Stimulated activated CD4-positive, alpha-beta T cell treated with anti-CD3 and anti-CD28 coated beads, Interleukin-4, amount 100 ng/mL, for 24 hours (primary cell): ENCODE measurements at places on chromosomes 12 and 14.

DNA sequence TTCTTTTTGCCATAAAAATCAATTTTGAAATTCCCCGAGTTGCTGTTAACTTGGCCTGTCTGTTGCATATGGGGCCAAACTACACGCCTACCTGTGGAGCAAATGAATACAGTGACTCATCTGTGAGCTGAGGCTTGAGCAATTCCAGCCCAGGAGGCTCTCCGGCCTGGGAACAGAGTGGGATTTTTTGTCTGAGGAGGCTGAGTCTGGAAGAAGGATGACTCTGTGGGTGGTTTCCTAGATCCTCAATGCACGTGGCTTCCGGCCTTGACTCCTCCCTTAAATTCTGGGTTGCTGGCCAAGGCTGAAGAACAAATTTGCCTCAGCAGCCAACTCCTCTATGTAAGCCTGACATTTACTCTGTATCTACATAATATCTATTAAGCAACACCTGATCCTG lies 124.1 kb downstream of the SSPN start:
- DNase-seq = no peak

GRCh38 chr14:68583548-68584280 lies 209.2 kb downstream of the ZFP36L1 start:
- DNase-seq = no peak

- no peak for DNase-seq
These were observed 54.8 kb downstream of the GOLGA5 start for GRCh38 chr14:92848887-92849286.

- DNase-seq = no peak
These were observed 222.3 kb upstream of the NOS1 start for GRCh38 chr12:117583677-117584225.

GRCh38 chr12:108635201-108635996 lies 1.7 kb upstream of the SELPLG start:
- DNase-seq = peak; percentile 59

GRCh38 chr12:42910656-42911055 lies 321.1 kb upstream of the PRICKLE1 start:
- DNase-seq = no peak

DNA sequence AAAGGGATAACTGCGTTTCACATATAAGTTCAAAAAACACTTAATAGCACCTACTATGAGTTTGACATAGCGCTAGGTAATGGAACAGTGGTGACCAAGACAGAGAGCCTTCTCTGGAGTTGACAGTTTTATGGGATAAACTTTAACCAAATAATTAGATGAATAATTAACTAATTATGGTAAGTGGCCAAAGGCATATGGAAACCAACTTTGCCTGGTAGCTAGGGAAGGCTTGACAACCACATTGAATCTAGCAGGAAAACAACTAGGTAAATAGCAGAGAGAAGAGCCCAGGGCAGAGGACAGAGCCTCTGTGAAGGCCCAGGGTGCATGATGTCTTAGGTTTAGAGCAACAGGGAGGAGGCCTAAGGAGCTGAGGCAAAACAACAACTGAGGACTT lies 52.1 kb downstream of the DUSP16 start:
- no peak for DNase-seq

DNA sequence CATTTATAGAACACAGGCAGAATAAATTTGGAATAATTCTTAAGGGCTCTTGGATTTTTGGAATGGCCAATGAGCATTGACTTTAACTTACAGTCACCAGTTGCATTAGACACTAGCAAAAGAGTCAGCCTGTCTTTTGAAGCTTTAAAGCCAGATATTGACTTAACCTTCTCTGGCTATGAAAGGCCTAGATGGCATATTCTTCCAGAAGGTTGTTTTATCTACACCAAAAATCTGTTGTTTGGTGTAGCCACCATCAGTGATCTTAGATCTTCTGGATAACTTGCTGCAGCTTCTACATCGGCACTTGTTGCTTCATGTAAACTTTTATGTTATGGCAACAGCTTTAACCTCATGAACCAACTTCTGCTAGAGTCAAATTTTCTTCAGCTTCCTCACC lies 10.4 kb downstream of the PCNX1 start:
- DNase-seq = no peak

DNA sequence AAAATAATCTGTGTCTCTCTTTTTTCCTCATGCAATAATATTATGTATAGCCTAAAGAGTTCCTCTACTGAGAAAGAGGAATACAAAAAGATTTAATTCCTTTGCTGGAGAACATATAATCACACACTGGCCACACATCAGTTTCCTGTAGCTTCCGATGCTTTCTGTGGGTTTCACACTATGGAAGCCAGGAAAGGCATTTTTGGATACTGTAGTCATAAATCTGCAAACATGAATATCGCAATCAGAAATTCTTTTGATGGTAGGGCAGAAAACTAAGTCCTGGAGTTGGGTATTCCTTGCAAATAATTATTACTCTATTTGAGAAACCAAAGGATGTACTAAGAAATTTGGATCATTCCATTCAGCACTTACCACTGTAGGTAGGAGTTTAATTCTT lies 260.0 kb downstream of the ACSS3 start:
- DNase-seq = no peak

- no peak for DNase-seq
These were observed 3.4 kb upstream of the FRMD6 start for GRCh38 chr14:51648296-51648695.

DNA sequence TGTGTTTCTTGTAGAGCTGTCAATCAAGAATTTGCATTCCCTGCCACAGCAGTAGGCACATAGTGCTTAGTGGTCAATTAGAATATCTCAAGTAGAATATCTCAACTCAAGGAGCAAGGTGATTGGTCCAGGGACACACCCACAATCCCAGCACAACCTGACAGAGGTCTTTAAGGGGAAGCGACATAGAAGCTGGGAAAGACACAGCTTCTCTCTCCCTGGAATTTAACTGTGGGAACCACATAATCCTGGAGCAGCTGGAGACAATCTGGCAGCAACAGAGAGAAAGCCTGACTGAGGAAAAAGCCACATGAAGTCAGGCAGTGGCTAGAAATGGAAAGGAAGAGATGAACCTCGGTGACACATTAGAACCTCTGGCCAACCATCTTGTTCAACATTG lies 85.7 kb upstream of the LMO3 start:
- DNase-seq = no peak

DNA sequence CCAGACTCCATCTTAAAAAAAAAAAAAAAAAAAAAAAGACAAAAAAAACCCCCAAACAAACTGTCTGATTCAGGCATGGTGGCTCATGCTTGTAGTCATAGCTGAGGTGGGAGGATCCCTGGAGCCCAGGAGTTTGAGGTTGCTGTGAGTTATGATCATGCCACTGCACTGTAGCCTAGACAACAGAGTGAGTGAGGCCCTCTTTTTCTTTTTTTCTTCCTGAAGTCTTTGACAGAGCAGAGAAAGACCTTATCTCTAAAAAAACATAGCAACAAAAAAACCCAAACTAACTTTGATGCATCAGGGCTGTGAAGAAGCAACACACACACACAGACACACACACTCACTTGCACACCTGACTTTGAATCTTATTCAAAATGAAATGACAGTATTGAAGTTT lies 7.7 kb upstream of the AMN1 start:
- peak; percentile 79 for DNase-seq

- no peak for DNase-seq
These were observed 27.2 kb downstream of the PROX2 start for GRCh38 chr14:74848768-74849167.

DNA sequence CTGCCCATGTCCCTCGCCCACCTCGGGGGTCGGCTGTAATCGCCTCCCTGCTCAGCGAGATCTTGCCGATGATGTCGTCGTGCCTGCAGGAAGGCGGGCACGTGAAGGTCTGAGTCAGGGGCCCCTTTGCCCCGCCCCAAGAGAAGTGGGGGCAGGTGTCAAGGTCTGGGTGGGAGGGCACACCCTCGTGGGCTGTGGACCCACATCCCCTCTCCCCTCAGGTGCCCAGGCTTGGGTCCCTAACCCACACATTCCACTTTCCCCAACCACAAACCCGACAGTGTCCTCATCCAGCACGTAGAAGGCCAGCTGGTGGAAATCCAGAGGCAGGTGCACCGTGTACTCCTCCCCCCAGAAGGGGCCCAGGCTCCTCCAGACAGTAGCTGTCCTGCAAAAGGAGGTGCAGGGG lies 7.8 kb downstream of the RASAL1 start:
- DNase-seq = no peak

GRCh38 chr14:54725998-54726397 lies 159.1 kb downstream of the SAMD4A start:
- no peak for DNase-seq

- no peak for DNase-seq
These were observed 12.4 kb downstream of the CABP1 start for GRCh38 chr12:120652656-120653435.

GRCh38 chr12:24111086-24111485 lies 161.6 kb upstream of the SOX5 start:
- DNase-seq = no peak

DNA sequence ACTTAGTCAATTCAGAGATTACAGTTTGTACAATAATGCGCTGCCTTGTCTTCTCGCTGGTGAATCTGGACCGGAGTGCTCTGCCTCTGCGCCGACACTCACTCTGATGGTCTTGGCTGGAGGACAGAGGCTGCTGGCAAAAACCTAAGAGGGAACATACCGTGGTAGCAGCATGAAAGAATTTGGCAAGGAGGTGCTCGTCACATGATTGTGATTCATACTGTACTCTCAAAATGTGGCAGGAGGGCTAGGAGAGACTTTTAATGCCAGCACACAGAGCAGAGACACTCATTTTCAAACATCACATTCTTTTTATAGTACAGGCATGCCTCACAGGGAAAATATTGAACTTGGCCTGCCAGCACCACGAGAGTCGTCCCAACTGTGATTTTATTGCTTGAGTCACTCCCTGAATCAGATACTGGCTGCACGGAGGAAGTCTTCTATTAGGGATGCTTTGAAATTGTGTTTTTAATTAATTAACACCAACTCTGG lies 67.8 kb downstream of the HMGA2 start:
- DNase-seq = no peak

DNA sequence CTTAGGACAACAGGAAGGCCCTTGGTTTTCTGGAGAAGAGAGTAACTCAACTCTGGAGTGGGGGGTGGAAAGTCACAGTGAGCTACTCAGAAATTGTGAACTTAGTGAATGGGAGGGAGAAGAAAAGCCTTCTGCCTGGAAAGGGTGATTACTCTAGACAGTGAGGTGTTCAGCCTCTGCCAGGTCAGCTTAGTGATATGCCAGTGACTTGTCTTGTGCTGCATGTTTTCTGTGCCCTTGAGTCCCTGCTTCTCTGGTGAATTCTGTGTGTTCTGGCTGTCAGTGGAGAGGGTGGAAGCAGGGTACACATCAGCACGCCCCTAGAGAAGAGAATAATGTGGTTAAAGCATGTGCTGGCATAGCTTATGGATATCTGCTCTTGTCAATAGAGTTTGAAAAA lies 13.4 kb downstream of the ATP23 start:
- no peak for DNase-seq

DNA sequence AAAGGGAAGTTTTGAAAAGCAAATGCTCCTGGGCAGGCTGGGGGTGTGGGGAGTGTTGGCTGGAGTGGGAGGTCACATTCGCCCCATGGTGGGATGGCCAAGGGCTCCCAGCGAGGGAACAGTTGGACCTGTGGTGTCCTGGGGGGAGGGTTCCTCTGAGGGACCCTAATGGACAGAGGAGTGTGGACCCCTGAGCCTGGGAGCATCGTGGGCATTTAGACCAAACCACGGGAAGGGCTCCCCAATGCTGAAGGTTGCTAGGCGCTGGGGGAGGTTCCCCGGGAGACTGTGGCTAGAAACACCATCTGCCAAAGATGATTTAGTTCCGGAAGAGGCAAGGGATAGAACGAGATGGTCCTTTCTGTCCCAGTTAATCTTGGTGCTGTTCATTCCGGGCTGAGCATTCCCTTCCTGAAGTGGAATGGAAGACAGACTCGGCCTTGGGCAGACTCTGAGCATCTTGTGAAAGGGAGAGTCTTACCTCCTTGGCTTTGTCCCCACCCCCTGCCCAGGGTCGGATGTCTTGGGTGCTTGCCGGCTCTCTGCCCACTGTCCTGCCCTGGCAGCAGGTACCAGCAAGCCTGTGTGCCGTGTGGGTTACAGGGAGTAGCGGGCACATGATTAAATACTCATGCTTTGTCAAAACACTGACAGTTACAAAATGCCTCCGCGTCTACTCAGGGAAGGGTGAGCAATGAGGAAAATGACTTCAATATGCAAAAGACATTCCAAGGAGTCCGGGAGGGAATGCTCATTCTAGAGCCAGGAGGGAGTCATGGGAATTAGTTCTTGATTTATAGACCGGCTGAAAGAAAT lies 215.9 kb downstream of the CACNA1C start:
- no peak for DNase-seq

DNA sequence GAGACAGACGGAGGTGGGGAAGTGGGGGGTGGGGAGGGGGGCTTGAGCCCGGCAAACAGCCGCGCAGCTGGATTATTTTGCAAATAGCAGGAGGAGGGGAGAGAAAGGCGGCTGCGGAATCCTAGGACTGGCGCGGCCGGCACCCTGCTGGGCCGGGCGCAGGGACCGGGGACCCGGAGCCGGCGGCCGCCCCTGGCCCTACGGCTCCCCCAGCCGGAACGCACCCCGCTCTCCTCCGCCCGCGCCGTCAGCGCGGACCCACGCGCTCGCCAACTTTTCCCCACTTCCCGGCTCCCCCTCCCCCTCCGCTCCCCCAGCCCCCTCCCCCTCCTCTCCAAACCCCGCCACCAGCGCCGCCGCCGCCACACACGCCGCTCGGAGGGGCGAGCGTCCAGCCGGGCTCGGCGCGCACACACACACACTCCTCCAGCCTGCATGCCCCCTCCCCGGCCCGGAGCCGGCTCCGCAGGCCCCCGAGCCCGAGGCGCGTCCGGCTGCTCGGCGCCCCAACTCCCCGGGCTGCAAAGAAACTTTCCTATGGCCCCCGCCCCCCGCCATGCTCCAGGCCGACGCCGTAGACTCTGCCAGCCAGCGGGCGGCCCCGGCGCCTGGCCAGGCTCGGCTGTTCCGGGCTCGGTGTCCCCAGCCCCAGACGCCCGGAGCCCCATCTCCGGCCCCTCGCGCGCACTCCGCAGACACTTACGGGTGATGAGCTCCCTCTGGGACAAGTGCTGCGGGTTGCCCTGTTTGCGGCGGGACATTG lies 1.4 kb downstream of the BCL11B start:
- DNase-seq = no peak

DNA sequence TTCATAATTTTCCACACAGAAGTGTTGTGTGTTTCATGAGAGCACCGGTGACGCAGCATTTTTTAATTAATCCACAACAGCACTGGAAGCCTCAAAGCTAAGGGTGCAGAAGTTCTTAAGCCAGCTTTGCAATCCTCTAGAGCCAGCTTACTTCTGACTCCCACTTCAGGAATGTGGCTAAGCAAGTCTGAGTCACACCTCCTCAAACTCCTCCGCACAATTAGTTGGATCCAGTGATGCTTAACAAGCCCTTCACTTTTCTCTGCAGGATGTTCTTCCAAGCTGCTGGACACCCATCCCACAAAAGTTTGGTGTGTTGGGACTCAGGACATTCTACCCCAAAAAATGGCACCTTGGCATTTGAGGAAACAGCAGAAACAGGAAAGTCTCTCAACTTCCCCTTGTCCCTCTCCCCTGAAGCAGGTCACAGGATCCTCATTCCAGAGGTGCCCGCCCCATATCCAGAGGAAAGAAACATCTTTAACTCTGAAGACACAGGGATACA lies 210.0 kb downstream of the PPM1H start:
- no peak for DNase-seq
